Bone marrow (tissue), 2 donors: ENCODE measurements at places on chromosomes 2 and 18.

DNA sequence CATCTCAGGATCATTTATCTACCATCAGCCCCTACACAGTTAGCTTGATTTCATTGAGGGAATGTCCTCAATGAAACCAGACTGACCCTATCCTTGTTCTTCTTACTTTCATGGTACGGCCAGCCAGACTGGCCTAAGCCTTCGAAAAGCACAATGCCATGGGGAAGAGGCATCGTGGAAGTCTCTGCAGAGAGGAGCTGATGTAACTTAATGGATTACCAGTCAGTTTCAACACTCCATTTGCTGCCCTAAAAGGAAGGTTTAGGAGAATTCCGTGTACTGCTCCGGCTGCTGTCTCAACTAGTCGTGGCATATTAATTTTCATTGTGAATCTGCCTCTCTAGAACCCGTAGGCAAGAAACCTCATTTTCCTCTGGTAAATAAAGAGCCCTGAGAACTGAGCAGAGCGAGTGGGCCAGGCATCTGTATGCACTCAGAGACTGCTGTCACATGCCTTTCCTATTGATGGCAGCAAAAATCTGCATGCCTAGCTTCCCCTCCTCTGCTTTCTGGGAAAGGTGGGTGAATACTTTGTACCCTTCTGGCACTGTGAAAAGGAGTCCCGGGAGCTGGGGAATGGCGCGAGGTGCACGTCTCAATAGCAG, 184.9 kb downstream of the KLHL29 start:
- DNase-seq: no peak

DNA sequence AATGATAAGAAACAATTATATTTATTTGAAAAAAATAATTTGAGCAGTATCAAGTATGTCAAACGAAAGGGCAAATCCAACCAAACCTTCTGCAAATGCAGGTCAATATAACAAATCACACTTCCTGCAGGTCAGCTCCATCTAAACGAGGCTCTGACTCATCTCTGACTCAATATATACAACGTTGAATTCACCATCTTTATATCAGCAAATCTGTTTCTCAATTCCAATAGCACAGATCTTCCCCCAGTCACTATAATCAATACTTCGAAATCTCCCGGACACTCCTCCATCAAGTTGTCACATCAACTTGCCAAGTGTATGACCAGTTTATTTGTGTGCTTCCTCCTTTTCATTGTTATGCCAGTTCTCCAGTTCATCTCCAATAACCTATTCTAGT, 388.9 kb downstream of the ZEB2 start:
- no peak for DNase-seq

- peak; percentile 61 for DNase-seq
Observed at GRCh38 chr2:46534589-46534988, 55.2 kb downstream of the TMEM247 start.

GRCh38 chr2:226581004-226581403, 218.6 kb downstream of the IRS1 start:
- DNase-seq: no peak

GRCh38 chr2:102154946-102155702, 12.6 kb downstream of the IL1R1 start:
- DNase-seq: no peak

DNA sequence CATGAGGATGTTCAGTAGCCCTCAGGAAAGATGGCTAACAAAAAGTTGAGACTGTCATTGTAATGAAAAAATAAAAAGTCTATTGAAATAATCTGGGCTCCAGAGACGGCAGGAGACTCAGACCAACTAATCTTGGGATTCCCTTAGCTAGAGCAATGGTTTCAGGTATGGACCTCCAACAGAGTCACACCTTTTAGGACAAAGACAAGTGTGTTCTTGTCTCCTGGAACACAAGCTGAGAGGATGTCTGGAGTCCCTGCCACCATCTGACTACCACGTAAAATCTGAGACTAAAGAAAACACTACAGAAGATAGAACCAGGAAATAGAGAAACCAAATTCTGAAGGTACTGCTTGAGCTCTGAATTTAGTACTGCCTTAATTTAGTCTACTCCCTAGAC, 103.3 kb upstream of the RBBP8 start:
- no peak for DNase-seq

GRCh38 chr18:10234912-10235660, 219.3 kb upstream of the APCDD1 start:
- no peak for DNase-seq
